ENCODE measurements at places on chromosomes 2 and 18.

- H3K27me3 ChIP-seq: no peaks in the 10 kb centered on the region
- H3K4me1 ChIP-seq: no peaks in the 10 kb centered on the region
- no peak overlapping the region for H3K4me3 ChIP-seq
- no peak for DNase-seq
- peaks cover 14% of the 10 kb centered on the region for H3K36me3 ChIP-seq
Measured at GRCh38 chr2:8754106-8754776, 72.4 kb downstream of the ID2 start.

GRCh38 chr2:15262792-15263191 lies 298.3 kb downstream of the NBAS start:
- no peaks in the 10 kb centered on the region for H3K4me1 ChIP-seq
- no peak overlapping the region for H3K4me3 ChIP-seq
- no peaks in the 10 kb centered on the region for H3K36me3 ChIP-seq
- DNase-seq: no peak
- H3K27me3 ChIP-seq: no peaks in the 10 kb centered on the region
- no peak overlapping the region for H3K27ac ChIP-seq

DNA sequence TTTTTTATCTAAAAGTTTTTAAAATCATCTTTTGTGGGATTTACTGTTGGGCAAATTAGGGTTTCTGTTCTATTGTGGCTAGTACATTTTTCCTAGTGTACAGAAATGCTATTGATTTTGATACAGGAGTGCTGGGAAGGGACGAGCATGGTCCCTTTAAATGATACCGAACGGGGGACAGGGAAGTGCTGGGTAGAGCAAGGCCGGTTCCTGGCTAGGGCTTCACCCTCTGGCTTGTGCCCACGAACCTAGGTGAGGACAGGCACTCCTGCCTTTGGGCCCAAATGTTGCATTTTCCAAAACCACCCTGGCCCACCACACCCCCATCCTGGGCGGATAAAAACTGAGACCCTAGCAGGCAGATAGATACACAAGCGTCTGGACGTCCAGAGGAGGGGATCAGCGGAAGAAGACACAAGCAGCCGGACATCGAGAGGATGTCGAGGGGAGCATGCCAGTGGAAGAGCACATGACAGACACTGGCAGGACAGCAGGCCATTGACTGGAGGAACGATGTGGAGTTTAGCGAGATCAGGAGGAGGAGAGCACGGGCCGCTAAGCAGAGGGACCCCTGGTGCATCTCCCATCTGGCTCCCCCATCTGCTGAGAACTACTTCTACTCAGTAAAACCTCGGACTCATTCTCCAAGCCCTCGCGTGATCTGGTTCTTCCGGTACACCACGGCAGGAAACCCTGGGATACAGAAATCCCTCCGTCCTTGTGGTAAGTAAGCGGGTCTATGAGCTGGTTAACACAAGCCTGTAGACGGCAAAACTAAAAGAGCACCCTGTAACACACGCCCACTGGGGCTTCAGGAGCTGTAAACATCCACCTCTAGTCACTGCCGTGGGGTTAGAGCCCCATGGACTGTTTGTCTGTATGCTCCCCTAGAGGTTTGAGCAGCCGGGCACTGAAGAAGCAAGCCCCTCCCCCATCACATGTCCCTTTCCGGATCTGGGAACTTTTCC lies 13.5 kb upstream of the CALCRL start:
- H3K4me1 ChIP-seq: no peaks in the 10 kb centered on the region
- no peak overlapping the region for H3K27ac ChIP-seq
- H3K27me3 ChIP-seq: no peaks in the 10 kb centered on the region
- no peaks in the 10 kb centered on the region for H3K36me3 ChIP-seq
- DNase-seq: no peak

DNA sequence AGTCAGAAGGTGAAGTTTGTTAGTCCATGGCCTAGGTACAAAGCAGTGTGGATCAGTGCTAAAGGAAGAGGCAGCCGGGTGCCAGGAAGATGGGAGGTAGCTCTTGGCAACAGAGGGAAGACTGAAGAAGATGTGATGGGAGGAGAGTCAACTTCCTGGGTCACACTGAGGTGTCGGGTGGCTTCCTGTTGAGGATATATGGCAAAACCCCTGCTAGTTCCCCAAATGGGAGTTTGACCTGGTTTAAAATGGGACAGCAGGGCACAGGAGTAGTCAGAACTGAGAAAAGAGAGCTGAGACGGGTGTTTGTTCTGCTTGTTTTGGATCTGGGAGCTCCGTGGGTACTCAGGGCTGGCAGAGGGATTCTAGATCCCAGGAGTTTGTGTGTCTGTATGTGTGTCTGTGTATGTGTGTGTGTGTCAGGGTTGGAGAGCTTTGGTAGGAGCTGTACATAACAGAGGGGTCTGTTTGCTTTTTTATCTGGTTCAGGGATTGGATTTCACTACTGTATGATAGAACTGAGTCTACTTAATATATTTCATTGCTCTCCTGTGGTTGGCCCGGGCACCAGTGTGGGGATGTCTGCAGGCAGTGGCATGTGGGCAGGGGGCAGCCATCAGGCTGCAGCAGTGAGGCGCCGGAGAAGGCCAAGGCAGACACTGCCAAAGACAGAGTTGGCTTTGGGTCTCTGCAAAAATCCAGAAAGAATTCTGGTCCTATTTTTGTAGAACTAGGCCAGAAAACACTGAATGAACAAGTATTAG lies 17.1 kb downstream of the MXD1 start:
- no peak for DNase-seq
- peaks cover 11% of the 10 kb centered on the region for H3K4me1 ChIP-seq
- H3K27ac ChIP-seq: no peak overlapping the region

DNA sequence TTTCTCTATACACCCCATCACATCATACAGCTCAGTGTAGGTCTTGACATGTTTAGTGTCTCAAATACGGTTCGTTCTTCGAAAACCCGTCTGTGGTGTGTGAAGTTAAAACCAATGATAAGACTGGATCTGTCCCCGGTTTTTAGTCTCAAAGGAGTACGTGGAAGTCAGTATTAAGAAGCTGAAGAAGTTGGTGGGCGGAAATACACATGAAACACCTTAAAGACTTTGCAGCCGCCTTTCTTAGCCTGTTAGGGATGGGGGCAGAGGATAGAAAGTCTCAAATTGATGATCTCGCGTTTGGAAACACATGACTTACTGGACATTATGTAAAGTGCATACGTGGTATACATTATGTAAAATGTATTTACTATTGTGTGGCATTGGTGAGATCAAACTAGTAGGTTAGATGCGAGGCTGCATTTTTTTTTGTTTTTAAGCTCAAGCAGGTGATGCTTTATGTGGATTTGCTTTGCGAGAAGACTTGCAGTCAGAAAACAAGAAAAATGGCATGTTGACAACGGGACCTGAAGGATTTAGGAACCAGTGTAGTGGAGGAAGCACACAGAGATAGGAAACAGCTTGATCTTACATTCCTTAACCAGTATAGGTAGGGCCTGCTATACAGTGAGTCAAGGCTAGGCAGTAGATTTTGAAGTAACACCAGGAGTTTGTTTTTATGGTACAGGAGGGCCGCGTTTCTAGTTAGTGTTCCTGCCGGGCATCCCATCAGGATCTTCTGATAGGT lies 1.2 kb downstream of the CNOT11 start:
- no peak for DNase-seq
- peaks cover 4% of the 10 kb centered on the region for H3K36me3 ChIP-seq
- H3K27me3 ChIP-seq: no peaks in the 10 kb centered on the region
- H3K4me1 ChIP-seq: no peaks in the 10 kb centered on the region

DNA sequence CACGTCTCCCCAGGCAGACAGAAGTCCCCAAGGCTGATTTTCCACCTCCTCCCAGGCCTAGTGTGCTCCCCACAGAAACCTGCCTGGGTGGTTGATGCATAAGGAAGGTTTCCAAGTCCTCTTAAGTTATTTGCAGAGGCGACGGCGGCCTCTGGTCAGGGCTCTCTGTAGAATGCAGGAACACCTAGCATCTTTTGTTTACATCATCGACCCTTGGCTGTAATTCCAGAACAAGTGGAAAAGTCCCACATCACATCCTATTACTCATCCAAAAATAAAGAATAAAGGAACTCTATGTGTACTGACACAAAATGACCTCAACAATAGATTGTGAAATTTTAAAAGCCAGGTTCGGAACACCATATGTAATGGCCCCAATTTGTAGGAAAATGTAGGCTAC lies 211.1 kb downstream of the ALPK2 start:
- H3K4me1 ChIP-seq: peaks cover 16% of the 10 kb centered on the region
- no peaks in the 10 kb centered on the region for H3K27me3 ChIP-seq
- no peaks in the 10 kb centered on the region for H3K36me3 ChIP-seq
- no peak for DNase-seq

DNA sequence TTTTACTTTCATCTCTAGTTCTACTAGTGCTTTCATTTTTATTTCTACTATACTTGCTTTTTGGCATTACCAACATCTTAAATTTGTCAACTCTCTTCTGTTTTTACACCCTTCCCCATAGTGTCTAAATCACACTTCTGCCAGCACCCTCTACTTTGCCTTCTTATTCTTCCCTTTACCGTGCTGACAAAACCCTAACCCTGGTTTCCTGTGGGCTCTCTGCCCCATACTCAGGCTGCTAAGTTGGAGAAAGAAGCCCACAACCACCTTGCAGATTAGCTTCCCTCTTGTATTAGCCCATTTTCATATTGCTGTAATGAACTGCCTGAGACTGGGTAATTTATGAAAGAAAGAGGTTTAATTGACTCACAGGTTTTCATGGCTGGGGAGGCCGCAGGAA lies 24.8 kb downstream of the GIGYF2 start:
- peaks cover 1% of the 10 kb centered on the region for H3K4me1 ChIP-seq
- DNase-seq: no peak
- H3K27ac ChIP-seq: no peak overlapping the region
- H3K36me3 ChIP-seq: peaks cover 24% of the 10 kb centered on the region

DNA sequence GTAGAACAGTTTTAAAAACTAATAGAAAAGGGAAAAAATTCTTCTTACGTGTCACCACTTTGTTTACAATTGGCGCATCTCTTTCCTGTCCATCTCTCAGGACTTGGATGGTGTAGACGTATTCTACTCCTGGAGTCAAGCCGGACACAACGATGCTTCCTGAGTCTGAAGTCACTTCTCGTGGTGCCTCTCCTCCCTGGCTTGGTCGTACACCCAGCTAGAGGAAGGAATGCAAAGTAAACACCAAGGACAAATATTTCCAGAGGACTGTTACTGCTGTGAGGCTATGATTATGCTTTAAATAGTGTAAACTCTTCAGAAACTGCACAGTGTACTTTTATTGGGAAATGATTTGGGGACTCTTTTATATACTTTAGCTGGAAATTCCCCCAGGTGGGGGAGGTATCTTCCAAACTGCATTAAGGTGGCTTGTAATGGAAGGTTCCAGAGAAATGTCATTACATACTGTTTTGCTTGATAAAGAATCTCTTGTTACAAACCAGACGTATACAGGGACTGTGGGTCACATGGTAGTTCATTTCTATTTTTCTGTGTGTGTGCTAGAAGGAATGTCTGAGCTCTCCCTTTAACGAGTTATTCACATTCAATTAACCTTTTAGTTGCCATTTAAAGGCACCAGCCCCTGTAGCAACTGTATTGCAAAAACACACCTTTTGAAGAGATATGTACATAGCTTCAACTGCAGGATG lies 38.1 kb downstream of the FN1 start:
- peaks cover 73% of the 10 kb centered on the region for H3K36me3 ChIP-seq
- H3K4me1 ChIP-seq: no peaks in the 10 kb centered on the region
- no peak overlapping the region for H3K4me3 ChIP-seq
- DNase-seq: no peak
- H3K27ac ChIP-seq: no peak overlapping the region

DNA sequence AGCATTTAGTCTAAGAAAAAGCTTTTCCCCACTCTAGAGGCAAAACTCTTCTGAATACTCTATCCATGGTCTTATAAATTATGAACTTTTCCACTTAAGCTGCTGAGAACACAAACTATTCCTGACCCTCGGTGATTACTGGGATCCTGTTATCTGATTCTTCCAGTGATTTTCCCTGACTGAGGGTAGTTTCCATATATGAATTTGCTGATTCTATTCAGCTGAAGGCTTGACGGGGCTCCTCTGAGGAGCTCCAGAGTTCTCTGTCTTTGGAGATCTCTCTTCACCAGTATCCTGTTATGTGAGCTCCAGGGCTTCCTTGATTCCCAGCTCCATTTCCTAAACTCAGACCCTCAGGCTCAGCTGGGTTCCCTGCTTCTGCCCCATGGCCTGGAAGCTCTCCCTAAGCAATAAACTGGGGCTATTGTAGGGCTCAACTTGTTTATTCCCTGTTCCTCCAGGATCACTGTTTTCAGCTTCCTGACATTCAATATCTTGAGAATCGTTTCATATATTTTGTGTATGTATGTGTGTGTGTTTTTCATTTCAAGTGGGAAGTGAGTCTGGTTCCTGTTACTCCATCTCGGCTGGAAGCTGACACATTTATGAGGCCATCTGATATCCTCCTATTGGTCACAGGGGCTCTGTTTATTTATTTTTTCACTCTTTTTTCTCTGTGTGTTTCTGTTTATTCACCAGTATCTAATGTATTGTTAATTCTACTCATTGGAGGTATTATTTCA lies 78.2 kb downstream of the ARHGAP28 start:
- H3K27me3 ChIP-seq: no peaks in the 10 kb centered on the region
- H3K36me3 ChIP-seq: no peaks in the 10 kb centered on the region
- no peaks in the 10 kb centered on the region for H3K4me1 ChIP-seq
- no peak for DNase-seq

DNA sequence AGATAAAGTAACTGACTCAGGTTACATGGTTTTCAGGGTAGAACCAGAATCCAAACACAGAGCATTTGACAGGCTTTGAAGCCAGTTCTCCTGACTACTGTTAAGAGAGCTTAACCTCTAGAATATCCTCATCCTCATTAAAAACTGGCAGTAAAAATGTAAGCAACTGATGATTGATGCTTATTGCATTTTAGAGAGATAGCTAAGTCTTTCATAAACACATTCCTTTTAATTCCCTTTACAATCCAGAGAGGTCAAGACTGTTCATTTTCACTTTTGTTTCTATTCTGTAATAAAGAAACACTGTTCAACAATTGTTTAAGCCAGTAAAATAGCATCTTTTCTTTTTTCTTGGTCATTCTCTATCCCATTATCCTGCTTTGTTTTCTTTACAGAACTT lies 53.9 kb upstream of the RAB27B start:
- no peaks in the 10 kb centered on the region for H3K27me3 ChIP-seq
- no peak overlapping the region for H3K4me3 ChIP-seq
- no peak overlapping the region for H3K27ac ChIP-seq

- no peak overlapping the region for H3K27ac ChIP-seq
- DNase-seq: no peak
- no peaks in the 10 kb centered on the region for H3K36me3 ChIP-seq
- no peaks in the 10 kb centered on the region for H3K4me1 ChIP-seq
- no peaks in the 10 kb centered on the region for H3K27me3 ChIP-seq
Measured at GRCh38 chr2:240644859-240645301, 19.6 kb downstream of the GPR35 start.

GRCh38 chr2:20241973-20242726 lies 17.2 kb upstream of the SDC1 start:
- peaks cover 3% of the 10 kb centered on the region for H3K4me1 ChIP-seq
- peak; percentile 42 for DNase-seq
- no peak overlapping the region for H3K4me3 ChIP-seq
- H3K27ac ChIP-seq: no peak overlapping the region
- H3K27me3 ChIP-seq: no peaks in the 10 kb centered on the region
- no peaks in the 10 kb centered on the region for H3K36me3 ChIP-seq
